Activated T-helper 1 cell treated with anti-CD3 and anti-CD28 coated beads, Interleukin-12 subunit alpha, Interleukin-12 subunit beta, Interleukin-2, Interleukin-4 antibody, amounts not matched to agents 30 ng/mL and 10 ng/mL and 1 ng/mL, durations not matched to agents 14 hours and 24 hours and 36 hours (primary cell): ENCODE measurements at places on chromosomes 6 and 20. TPM values are rescaled to one million over a fixed set of nuclear protein-coding genes. Genes with fewer than 3 reads are reported as not detected.

DNA sequence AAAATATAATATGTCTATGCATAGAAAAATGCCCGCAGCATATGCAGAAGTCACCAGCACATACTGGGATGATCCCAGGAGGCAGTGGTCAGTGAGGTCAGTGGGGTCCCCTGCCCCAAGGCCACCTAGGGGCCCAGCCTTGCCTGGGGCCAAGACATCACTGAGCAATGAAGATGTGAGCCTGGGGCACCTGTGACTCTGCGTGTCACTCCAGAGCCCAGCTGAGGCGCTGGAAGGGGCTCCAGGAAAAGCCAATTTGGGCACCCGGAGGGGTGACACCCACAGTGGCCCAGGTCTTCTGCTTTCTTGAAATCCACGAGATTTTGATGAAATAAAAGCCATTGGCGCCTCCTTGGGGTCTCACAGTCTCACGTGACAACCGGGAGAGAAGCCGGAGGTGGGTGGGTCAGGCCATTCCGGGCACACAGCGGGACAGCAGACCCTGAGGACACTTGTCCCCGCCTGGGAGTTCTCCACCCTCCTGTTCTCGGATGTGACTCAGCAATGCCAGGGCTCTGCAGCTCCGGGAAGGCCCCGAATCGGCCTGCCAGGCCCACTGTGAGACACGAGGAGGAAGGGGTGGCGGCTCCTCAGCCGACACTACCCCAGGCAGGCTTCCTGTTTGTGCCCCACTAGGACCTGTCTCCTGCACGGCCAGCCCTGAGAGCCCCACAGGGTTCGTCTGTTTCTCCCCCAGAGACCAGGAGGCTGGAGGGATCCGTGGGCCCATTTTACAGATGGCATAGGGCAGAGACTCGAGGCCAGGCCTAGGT, 24.4 kb upstream of the SLCO4A1 start:
- DNase-seq = peak; percentile 58

GRCh38 chr6:24743265-24743943, 24.4 kb upstream of the C6orf62 start:
- DNase-seq = no peak

DNA sequence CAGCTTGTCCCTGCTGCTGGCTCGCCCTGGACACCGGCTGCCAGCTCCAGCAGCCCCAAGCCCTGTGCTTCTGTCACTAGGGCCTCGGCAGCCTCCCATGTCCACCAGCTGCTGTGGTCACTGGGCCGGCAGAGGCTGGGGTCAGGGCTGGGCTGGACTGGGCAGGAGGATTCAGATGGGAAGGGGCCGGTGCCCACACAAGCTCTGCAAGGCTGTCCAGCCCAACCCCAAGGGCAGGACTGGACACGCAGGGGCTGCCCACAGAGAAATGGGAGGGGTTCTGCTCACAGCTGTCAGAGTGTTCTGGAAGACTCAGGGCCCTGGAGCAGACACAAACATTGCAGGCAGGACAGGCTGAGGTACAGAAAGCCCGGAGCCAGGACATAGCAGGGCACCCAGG, 65.6 kb downstream of the ADNP start:
- DNase-seq = no peak

Gene C20orf202
- total RNA-seq = not detected in 2 replicates

Gene BPIFA1
- not detected in 2 replicates for total RNA-seq

Gene ZBTB46
- 1.1 and 1.2 TPM in 2 replicates for total RNA-seq

Gene CLPSL1
- total RNA-seq = not detected in 2 replicates

GRCh38 chr6:26197933-26198721, 110.9 kb downstream of the HFE start:
- peak; percentile 41 for DNase-seq

- DNase-seq = no peak
These were observed 566.2 kb upstream of the NRSN1 start for GRCh38 chr6:23559587-23560343.

- DNase-seq = no peak
These were observed 515.7 kb downstream of the FRK start for GRCh38 chr6:115544765-115545671.

DNA sequence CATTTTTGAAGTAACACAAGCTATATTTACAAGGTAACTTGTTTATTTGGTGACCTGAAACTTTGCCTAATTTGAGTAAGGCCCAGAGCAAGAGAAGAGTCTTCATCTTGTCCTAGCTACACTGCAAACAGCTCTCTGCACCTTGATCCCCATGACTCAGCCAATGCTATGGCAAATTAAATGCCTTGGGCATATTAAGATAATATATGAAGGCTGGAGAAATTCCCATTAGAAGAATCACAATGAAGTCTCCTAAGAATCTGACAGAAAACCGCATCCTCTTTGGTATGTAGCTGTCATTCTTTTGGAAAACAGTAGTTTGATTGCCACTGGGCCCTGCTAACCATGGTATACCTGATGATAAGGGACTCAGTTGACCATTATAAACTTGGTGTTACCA, 204.5 kb downstream of the UBE3D start:
- DNase-seq = no peak

DNA sequence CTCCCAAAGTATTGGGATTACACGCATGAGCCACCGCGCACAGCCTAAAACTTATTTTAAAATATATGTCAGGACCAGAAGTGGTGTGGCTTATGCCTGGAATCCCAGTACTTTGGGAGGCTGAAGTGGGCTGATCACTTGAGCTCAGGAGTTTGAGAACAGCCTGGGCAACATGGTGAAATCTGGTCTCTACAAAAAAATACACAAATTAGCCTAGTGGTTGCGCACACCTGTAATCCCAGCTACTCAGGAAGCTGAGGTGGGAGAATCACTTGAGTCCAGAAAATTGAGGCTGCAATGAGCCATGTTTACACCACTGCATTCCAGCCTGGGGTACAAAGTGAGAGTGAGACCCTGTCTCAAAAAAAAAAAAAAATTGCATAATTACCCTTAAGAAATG, 13.7 kb downstream of the PXT1 start:
- DNase-seq = no peak

- no peak for DNase-seq
These were observed 800.1 kb upstream of the CITED2 start for GRCh38 chr6:140174524-140174923.

- no peak for DNase-seq
These were observed 35.0 kb upstream of the PNRC1 start for GRCh38 chr6:89045576-89045975.

GRCh38 chr6:163877877-163878639, 463.5 kb downstream of the QKI start:
- no peak for DNase-seq

- no peak for DNase-seq
These were observed 29.3 kb upstream of the PRDM1 start for GRCh38 chr6:106056746-106057390.

GRCh38 chr20:19688031-19688806, 69.8 kb upstream of the RIN2 start:
- DNase-seq = no peak

DNA sequence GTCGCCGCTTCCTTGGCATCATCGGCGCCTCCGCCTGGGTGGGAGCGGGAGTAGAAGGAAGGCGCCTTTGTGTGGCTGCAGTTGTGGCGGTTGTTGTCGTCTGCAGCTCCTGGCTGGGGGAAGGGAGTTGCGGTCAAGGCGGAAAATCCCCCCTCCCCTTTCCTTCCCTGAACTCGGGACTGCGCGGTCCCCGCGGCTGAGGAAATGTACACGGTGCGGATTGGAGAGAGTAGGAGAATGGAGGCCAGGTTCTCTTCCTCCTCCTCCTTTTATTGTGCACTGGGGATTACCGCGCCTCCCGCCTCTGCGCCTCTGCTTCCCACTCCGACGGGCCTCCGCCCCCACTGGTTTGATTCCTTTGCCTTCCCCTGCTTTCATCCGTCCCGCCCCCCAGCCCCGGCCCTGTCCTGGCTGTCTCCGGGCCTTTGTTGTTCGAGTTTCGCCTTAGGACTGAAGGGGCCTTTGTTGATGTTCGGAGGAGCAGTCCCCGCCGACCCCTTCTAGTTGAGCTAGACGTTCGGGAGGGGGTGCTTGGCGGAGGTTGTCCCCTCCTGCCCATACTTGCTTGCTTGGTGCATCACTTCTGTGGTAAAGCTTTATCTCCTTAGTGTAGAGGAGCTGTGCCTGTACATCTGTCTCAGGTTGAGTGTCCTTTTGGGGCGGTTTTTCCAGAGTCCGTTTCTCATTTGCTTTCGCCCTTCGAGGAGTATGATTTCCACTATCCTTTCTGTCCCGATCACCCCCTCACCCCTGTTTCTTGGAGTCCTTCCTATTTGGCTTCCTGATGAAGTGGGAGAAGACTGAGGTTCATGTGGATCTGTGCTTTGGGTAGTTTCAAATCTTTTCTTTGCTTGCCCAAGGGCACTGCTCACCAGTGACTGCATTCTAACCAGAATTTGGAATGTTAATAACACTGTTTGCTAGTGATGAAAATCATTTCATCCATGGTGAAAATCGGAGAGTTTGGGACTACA, 764 bp downstream of the ZNF292 start:
- DNase-seq = peak; percentile 55

DNA sequence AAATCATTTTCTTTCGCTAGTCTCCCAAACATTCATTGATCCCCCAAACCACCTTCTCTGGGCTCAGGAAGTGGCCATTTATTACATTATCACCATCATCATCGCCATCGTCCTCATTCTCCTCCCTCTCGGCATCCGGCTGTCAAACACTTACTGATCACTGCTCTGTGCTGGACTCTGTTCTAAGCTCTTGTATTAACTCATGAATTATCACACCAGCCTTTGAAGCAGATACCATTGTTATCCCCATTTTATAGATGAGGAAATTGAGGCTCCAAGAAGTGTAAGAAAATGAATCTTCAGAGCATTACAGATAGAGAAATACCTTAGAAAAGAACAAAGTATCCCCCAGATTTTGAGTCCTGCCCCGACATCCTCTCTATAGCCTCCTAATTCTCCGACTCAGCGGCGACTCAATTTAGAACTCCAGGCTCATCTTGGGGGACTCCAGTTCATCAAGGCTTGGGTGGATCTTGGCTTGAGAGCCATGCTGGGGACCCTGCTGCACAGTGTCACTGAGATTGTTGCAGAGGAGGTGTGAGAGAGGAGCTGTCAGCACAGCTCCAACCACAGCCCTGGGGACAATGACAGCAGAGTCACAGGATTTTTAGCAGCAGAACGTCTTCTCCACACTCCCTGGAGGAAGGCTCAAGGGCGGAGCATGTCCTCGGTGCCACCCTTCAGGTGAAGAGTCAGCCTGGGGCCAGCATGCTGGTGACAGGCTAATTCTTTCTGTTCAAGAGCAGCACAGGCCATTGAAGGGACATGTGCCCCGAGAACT, 6.6 kb upstream of the EEF1E1 start:
- no peak for DNase-seq

DNA sequence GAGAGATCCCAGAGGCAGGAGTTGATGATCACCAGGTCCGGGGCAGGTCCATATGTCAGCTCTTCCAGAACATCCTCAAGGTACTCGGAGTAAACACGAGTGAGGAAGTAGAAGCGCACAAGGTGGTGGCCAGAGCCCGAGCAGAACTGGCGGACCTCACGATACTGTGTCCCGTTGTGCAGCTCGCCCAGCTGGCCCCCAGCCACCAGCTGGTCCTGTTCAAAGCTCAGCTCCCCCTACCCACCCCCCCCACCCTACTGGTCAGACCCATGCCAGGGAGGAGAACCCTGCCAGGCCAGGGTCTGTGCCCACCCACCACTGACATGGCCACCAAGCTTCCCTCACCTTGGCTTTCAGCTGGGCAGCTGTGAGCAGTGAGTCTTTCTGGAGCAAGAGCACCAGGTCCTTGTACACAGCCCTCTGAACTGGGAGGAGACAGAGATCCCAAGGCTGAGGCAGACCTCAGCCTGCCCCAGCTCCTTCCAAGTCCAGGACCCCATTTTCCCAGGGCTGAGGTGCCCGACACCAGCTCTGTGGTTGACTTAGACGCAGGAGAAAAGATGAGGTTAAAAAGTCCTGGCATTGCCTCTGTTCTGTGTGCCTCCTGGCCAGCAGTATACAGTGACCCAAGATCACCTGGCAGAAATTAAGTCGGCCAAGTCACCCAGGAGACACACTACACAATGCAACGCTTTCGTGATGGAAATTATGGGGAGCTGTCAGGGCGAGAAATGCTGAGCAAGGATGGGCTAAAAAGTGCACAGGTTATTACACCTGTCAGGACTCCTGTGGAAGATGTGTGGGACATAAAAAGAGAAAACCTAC, 1.4 kb downstream of the PCED1A start:
- DNase-seq = no peak

Gene PTPRT
- total RNA-seq = not detected in 2 replicates

DNA sequence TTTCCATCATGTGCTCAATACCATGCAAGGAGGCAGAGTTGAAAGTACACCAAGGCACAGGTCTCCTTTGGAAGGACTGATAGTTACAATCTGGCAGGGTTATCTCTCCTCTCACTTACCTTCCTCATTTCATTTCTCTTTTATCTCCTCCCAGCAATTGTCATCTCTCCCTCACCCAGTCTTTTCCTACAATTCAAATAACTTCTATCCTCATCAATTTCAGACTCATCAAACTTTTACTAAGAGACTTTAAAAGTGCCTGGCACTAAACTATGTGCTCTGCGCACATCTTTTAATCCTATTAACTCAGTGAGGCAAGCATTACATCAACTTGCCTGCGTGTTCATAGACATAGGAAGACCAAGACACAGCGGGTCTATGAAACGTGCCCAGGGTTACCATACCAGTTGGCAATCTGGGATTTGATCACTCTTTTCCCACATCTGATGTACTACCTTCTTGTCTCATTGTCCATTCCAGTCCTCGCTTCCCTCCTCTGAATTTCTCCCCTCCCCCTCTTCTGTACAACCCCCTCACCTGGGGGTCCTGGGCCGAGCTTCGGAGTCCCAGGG, 1.2 kb downstream of the VARS1 start:
- no peak for DNase-seq

DNA sequence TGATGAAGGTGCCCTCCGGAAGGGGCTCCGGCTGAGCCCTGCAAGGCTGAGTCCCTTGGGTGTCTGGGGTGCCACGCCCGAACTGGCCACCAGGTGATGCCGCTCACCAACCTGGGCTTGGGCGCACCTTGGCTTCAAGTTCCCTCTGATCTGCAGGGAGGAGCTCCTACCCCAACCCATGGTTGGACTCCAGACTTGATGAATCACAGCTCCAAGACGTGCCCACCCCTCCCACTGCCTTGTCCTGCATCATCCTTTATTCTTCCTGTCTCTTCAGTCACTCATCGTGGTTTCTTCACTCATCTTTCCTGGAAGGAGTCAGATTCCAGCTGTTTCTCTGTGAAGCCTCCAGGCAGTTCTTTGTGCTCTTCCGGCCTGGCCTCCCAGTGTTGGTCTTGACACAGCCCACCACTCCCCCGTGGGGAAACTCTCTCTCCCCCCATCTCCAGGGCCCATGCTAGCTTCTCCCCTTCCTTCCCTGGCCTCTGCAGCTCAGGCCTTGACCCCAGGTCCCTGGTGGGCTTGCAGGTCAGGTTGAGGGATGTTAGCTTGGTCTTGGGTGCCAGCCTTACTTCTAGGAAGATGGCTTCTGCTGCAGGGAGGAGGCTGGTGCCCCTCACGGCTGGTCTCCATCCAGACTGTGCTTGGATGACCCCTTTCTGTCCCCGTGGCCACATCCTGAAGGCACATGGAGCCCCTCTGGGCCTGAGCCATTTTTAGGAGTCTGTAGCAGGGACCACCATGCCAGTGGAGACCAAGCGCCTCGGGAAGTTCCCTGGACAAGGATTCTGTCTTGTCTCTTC, 2.6 kb upstream of the ZBP1 start:
- peak; percentile 42 for DNase-seq

Gene SPATS1
- not detected in 2 replicates for total RNA-seq

- peak; percentile 27 for DNase-seq
These were observed 37.4 kb upstream of the FAM83C start for GRCh38 chr20:35329435-35330139.

- no peak for DNase-seq
These were observed 57.1 kb downstream of the GOPC start for GRCh38 chr6:117545161-117545595.

GRCh38 chr6:38776515-38776914, 61.4 kb downstream of the DNAH8 start:
- no peak for DNase-seq

- no peak for DNase-seq
These were observed 88.9 kb upstream of the NT5E start for GRCh38 chr6:85360794-85361642.

Gene TCP11
- not detected in 2 replicates for total RNA-seq
